ENCODE measurements at places on chromosomes 3 and 15.

DNA sequence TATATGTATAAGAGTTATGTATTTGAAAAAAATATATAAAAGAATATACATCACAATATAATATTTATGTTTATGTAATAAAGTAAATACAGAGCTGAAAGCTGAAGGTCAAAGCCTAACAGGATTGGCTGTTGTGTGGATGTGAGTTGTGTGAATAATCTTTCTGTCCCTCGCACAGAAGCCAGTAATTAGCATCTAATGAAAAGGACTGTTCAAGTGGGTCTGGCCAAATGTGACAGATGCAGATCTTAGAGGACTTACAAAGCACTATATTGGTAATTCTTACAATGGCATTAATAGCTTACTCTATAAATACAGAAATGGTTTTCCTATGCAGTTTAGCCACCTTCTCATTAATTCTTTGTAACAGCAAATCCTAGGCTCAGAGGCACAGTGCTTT is 2.4 kb downstream of the MKRN3 start:
- no peak for DNase-seq

- no peak for DNase-seq
Measured at GRCh38 chr3:3107858-3108257, 2.3 kb downstream of the IL5RA start.

DNA sequence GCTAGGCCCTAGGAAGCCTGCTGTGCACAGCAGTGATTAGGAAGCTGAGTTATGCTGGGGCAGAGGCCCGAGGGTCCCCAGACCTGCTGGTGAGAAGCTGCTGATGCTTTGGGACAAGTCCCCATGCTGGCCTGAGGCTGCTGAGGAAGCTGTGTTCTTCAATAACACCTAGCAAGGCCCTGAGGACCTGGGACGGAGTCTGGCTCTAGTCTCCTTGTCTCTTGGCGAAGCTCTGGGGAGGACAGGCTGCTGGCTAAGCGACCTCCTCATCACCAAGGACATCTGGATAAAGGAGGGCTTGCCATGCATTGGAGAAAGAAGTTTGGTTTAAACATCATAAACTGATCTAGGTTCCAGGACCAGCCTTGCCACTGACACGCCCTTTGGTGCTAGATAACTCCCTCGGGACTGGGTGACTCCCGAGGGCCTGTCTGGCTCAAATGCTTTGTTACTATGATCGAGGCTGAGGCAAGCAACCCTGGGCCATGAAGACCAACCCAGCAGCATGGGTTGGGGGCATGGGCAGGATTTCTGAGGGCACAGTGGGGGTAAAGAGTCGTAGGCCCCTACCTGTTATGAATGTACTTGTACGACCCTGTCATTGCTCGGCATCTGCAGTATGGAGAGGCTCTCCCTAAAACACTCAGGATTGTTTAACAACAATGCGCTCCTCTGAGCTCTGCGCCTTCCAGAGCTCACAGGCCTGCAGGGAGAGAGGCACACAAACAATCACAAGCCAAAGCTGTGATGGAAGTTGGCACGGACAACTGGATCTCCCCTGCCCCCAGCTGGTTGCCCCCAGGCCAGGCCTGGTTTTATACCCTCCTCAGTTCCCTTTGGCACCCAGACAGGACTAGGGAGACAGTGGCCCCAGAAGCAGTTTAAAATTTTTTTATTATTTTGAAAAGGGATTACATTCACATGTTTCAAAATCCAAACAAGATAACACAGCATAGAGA is 64.4 kb downstream of the LINGO1 start:
- no peak for DNase-seq

GRCh38 chr3:8665407-8665896 is 20.9 kb upstream of the SSUH2 start:
- DNase-seq: no peak

GRCh38 chr3:61772456-61772855 is 211.1 kb downstream of the PTPRG start:
- DNase-seq: no peak

- DNase-seq: no peak
Measured at GRCh38 chr15:94230883-94231722, at the start of gene MCTP2. TSS of gene MCTP2 (plus strand) at chr15:94231561. CDS start at chr15:94298266, 66,705 bp downstream.

GRCh38 chr3:143973259-143974021 is 1.8 kb downstream of the DIPK2A start:
- DNase-seq: no peak

- DNase-seq: no peak
Measured at GRCh38 chr3:21909096-21909495, 158.1 kb upstream of the ZNF385D start.

GRCh38 chr15:78859971-78860719 is 12.5 kb upstream of the MORF4L1 start:
- no peak for DNase-seq

DNA sequence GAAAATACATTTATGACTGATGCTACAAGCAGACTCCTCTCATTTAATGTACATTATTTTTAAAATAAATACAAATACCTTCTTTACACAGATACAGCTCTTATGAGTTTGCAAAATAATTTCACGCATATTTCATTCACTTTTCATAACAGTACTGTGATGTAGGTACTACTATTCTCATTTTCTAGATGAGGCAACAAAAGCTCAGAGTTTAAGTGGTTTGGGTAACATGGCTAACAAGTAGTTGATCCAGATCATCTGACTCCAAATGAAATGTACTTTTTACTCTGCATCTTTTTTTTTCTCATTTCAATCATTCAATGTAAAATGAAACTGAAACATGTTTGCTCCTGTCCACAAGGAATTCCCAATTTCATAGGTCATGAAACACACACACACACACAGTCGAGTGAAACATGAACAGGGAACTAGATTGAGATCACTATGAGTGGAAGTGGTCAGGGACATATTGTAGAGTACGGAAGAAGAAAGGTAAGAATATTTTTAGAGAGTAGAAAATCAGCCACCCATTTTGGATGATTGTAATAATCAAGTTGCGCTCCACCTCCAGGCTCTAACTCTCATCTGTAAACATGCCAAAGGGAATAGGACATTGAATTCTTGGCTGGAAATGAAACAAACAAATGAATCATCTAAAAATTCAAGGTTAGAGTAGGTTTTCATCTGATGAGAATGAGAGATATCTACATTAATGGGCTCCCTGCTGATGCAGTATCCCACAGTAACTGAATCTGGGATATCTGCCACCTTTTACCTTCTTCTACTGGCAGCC is 92.4 kb downstream of the CLDN1 start:
- DNase-seq: no peak

Data from GM18507 (cell line).